Uterine smooth muscle cell (primary cell): ENCODE measurements at places on chromosomes 3 and 15. TPM values are rescaled to one million over a fixed set of nuclear protein-coding genes. Genes with fewer than 3 reads are reported as not detected.

ITIH1 gene
- total RNA-seq: not detected in 2 replicates

GAP43 gene
- total RNA-seq: 0.50 and 1.5 TPM in 2 replicates

CERS3 gene
- not detected in 2 replicates for total RNA-seq

NR1I2 gene
- total RNA-seq: 0.12 TPM in 1 of 2 replicates, not detected in the other

TXNRD3 gene
- 8.6 and 10.2 TPM in 2 replicates for total RNA-seq

HAUS2 gene
- 40.6 and 56.8 TPM in 2 replicates for total RNA-seq

CFAP100 gene
- total RNA-seq: not detected in 2 replicates

UBAP1L gene
- 1.3 and 1.7 TPM in 2 replicates for total RNA-seq

EIF4E3 gene
- total RNA-seq: 1.2 and 2.2 TPM in 2 replicates
